ENCODE measurements at places on chromosomes 16 and 17.

DNA sequence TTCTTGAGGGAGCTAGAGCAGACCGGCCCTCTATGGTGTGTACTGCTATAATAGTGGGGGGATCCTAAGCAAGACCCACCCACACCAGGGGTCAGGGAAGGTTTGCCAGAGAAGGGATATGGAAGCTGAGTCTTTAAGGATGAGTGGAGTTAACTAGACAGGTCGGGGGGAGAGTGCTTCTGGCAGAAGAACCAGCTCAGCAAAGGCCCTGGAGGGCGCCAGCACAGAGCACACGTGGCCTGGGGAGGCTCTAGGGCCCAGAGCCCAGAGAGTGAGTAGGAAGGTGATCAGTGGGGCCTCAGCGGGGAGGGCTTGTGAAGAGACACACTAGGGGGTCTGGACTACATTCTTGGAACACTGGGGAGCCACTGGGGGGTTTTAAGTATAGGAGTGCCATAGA, 21.1 kb downstream of the NGFR start:
- DNase-seq: no peak

DNA sequence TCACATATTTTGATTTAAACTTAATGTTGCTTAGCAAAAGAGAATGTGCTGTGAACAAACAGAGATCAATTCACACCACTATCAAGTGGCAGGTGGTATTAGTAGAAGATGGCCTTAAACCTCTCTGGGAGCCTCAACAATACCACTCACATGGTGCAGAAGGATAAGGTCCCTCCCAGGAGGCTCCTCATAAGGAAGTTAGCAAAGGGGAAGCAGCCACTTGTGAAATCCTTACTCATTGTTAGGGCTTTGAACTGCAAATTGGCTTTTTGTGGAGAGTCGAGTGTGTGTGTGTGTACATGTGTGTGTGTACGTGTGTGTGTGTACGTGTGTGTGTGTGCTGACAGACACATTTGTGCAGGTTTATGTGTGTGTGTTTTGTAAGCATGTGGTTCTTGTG, 48.9 kb upstream of the ASIC2 start:
- DNase-seq: no peak

DNA sequence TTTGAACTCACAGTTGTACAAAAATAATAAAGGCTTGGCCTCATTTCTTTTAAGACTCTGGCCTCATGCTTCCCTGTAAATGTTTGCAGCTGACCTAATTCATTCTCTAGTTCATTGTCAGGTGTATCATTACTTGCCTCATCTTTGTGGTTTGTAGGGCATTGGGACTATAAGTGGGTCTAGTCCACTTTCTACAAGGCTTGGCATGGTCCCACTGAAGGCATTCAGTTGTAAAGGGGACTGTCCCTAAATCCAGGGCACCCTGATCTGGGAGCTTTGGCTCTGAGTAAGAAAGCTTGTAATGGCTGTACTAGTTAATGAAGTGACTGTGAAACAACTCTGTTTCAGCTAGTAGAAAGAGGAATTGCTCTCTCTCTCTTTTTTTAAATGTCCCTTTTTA, 2.7 kb downstream of the KCTD2 start:
- no peak for DNase-seq

DNA sequence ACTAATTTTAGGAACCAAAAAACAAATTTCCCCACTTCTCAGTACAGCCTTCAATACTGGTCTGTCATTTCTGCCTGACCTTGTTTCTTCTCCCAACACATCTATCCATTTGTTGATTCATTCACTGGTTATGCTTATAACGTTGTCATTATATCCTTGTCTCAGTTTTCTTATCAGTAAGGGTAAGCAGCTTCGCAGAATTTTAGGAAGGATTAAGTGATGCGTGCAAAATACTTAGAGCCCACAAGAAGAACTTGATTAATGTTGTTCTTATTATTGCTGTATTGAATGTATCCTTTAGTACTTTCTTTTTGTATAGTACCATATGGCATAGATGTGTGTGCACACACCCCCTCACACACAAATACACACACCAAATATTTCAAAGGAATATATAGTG, 403.5 kb upstream of the HSBP1 start:
- no peak for DNase-seq

DNA sequence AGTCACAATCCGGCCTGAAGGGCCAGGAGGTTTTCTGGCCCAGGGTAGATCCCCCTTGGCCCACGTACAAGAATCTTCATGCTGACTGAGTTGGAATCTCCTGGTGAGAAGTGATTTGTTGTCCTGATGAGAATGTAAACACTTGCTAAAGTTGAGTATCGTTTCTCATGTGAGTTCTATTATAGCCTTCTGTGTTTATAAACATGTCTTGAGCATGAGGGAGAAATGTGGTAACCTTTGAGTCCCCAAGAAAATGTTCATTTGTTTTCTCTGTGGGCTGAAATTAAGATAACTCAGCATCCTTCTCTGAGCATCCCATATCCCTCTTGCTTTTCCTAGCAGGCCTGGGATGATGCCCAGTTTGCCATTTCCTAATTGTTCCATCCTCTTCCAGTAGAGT, 204.8 kb downstream of the FTO start:
- DNase-seq: no peak

Data from fibroblast of skin of abdomen (primary cell).